ENCODE measurements at places on chromosomes 13 and 19.

DNA sequence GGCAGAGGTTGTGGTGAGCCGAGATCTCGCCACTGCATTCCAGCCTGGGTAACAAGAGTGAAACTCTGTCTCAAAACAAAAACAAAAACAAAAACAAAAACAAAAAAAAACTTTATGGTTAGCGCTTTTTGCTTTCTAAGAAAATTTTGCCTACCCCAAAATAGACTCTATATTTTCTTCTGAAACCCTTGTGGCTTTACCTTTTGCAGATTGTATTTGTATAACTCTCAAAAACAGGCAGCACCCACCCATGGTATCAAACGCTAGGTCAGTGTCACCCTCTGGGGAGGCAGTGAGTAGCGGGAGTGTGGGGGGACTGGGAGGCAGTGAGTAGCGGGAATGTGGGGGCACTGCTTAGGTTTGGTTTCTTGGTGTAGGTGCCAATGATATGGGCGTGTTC is 7.5 kb upstream of the SLC39A3 start:
- no peak for DNase-seq

GRCh38 chr13:27264181-27264580 is 6.4 kb upstream of the RASL11A start:
- no peak for DNase-seq

- no peak for DNase-seq
Observed at GRCh38 chr19:30719189-30719998, 347.2 kb downstream of the ZNF536 start.

- DNase-seq: no peak
Observed at GRCh38 chr13:46487748-46488147, 65.2 kb upstream of the LRCH1 start.

- no peak for DNase-seq
Observed at GRCh38 chr19:54470991-54471782, 1.9 kb downstream of the CDC42EP5 start.

GRCh38 chr19:10124429-10124828 is 4.7 kb upstream of the EIF3G start:
- no peak for DNase-seq

GRCh38 chr13:52159159-52159982 is at the start of gene NEK3:
NEK3 (minus strand) TSS chr13:52159597; CDS start chr13:52156191, 3,406 bp downstream.
- peak; percentile 46 for DNase-seq

GRCh38 chr19:45514376-45515051 is 7.2 kb downstream of the VASP start:
- DNase-seq: no peak

- no peak for DNase-seq
Observed at GRCh38 chr13:111338841-111339240, 18.4 kb downstream of the TEX29 start.

GRCh38 chr13:72341904-72342303 is 385.5 kb downstream of the MZT1 start:
- DNase-seq: no peak

- DNase-seq: no peak
Observed at GRCh38 chr13:94822356-94822755, 110.0 kb upstream of the SOX21 start.

- no peak for DNase-seq
Observed at GRCh38 chr13:113468472-113469201, 15.3 kb upstream of the ADPRHL1 start.

GRCh38 chr13:83219832-83220231 is 662.4 kb downstream of the SLITRK1 start:
- no peak for DNase-seq

DNA sequence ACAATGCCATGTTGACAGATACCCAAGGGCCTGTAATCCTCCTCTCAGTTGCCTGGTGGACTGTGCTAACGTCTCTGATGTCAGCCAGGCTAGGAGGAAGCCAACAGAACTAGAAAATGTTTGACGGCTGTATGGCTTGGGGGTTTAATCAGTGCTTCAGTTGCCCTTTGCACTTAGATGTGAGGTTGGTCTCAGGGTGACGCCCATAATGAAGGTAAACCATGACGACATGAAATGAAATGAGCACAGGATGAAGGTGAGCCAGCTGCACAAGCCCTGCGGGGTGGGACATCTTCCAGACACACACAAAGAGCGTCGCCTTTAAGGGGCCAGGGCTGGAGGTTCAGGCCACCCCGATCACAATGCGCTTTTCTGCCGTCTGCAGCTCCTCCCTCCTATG is 127.2 kb downstream of the CRYL1 start:
- no peak for DNase-seq

GRCh38 chr13:110237875-110238817 is 68.8 kb downstream of the COL4A1 start:
- no peak for DNase-seq

GRCh38 chr13:31444266-31444856 is 244.6 kb downstream of the B3GLCT start:
- DNase-seq: no peak

DNA sequence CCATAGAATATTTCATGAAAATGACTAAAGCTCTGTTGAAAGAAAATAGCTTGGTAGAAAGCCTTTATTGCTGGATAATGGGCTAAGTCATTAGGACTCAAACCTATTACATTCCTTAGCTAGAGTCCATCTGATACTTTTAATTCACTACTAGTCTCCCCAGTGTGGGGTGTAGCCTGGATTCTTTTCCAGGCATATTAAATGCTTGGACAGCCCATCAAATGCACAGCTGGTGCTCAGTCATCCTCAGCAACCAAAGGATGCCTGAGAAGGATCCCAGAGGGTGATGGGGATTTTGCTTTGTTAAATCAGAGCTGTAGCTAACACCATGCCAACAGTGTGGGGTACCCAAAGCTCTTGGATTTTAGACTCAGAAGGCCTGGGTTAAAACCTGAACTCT is 153.5 kb downstream of the DLEU7 start:
- DNase-seq: no peak

GRCh38 chr13:102555914-102556553 is 40.8 kb upstream of the TPP2 start:
- DNase-seq: no peak

DNA sequence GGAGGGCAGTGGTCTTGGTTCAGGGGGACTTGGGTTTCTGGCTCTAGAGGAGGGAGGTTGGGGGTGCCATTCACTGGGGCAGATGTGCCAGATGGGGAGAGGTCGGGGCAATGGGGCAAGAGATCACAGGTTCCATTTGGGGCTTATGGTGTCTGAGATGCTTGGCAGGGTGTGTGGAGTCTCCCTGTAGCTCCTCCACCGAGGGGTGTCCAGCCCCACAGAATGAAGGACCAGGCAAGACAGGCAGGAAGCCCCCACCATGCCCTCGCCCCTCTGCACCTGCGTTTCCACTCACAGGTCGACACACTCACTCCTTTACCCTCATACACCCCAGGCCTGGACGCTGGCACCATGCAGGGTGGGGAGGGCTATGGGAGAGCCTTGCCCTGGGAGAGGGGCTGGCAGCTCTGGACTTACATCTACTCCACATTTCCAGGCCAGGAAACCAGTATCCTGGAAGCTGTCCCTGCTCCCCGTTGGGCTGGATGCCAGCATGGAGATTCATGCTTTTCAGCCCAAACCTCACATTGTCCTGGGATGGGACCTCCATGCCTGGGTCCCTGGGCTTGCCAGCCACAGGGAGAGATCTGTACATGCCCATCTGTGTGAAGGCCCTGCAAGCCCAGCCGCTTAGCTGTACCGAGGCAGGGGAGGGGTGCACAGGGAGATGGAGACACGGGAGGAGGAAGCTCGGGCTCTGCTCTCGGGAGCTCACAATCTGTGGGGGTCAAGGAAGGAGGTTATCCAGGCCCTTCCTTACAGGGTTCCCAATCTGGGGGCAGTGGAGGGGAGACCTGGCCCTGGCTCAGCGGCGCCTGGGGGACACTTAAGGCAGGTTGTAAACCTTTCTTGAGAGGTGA is 77.1 kb downstream of the CHST8 start:
- no peak for DNase-seq

DNA sequence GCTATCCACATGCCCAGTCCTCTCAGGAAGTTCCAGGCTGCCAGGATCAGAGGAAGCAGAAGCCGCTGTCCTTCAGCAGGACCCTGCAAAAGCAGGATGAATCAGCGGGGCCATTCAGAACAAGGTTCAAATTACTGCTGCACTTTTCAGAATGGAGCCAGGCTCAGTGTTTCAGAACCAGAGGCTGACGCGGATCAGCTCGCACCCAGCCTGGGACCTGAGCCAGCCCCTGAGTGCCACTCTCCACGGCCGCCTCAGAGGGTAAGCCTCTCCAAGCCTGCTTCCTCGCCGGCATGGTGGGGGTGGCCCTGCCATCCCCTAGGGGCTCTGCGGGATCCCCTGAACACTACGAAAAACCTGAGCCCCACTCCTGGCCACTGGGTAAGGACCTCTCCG is 24.7 kb downstream of the RASA3 start:
- no peak for DNase-seq

DNA sequence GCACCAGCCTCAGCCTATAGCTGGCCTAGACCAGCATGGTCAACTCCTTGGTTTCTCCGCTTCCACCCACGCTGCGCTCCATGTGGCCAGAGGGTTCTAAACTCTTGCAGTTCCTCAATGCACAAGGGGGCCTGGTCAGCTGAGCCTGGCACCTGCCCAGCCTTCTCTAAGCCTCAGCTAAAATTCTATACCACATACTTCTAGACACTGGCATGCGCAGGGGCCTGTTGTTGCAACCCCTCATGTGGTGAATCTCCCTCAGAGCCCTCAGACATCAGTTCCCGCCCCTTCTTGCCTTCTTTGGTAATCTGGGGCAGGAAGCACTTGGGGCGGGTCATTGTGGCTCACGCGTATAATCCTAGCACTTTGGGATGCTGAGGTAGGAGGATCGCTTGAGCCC is 19.7 kb upstream of the LDLR start:
- no peak for DNase-seq

DNA sequence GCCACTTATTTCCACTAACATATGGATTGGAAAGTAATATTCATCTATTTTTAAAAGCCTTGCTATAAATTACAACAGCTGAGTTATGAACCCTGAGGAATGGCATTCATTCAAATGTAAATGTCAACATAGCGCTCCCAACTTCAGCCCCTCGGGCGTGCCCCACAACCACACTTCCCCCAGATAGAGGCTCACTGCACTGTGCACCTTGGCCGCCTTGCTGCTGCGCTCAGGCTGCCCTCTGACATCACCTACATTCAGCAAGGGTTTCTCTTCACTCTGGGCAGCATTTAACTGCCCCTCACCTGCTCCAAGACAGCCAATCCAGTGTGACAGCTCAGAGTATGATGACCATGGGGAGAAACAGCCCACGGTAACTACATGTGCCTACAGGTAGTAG is 35.1 kb downstream of the SIAH3 start:
- DNase-seq: no peak

DNA sequence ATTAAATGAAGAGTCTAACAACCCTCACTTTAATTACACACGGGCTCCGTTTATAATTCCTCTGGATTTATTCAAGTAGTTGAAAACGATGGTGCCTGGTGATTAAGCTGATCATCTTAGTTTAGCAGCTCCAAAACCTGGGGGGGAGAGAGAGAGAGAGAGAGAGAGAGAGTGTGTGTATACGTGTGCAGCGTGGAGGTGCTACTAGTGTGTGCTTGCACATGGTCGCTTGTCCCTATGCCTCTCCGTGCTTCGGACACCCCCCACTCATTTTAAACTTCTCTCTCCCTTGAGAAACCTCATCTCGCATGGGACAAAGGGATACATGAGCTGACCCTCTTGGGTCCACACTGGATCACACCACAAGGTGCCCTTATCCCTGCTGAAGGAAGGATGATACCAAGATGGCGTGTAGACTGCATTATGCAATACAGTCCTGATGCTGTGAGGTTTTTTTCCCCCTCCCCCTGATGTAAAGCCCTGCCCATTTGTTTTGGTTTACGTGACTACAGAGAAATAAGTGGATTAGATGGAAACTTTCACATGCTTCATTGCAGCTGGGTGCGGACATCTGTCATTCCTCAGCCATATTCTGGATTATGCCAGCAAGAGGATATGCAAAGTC is 320.8 kb downstream of the ZNF536 start:
- DNase-seq: no peak

GRCh38 chr13:98348466-98349200 is 171.6 kb upstream of the RNF113B start:
- DNase-seq: no peak

GRCh38 chr13:99354371-99354951 is 47.3 kb upstream of the GPR183 start:
- DNase-seq: no peak

DNA sequence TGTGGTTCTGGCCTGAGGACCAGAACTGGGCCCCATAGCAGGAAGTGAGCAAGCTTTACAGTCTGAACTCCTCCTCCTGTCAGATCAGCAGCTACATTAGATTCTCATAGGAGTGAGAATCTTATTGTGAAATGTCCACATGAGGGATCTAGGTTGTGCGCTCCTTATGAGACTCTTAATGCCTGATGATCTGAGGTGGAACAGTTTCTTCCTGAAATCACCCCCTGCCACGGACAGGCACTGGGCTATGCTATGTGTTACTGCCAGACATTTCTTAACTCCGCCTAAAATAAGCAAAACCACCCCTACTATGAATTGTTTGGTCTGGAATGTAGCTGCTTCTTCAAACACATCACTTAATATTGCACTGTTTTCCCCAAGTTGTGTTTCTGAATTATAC is 4.6 kb downstream of the FBXL3 start:
- DNase-seq: no peak

DNA sequence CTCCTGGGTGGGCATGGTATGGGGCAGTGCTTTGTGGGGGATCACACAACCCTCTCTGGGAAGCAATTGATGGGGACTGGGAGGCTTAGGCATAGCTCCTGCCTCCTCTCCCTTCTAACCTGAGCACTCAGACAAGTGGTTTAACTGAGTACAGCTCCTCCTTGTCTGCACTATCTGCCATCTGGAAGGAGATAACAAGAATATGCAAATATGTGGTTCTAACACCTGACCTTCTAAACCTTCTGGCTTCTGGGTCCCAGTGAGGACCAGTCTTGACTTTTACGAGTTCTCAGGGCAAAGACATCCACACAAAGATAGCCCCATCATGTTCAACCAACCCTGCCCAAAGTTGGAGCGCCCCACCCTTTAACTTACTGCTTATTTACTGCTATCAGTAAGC is 381.0 kb upstream of the TSHZ3 start:
- no peak for DNase-seq

DNA sequence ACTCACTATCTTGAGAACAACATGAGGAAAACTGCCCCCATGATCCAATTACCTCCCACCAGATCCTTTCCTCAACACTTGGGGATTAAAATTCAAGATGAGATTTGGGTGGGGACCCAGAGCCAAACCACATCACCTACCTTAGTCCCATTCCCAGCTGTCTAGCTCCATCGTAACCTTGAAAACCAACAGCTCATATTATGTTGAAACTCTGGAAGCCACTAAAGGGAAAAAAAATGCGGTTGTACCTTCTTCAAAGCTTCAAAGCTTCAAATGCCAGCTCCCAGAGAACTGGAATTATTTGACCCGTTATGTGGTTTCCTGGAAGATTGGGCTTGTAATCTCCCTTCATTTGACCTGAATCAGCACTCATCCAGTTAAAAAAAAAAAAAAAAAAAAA is 223.1 kb upstream of the GPC6 start:
- no peak for DNase-seq
